Suprapubic skin (tissue), 4 donors: ENCODE measurements at places on chromosomes 2 and 18. TPM values are rescaled to one million over a fixed set of nuclear protein-coding genes. Genes with fewer than 3 reads are reported as not detected.
A peak's percentile ranks its signal among the peaks of the same experiment; 100 is the strongest.

DNA sequence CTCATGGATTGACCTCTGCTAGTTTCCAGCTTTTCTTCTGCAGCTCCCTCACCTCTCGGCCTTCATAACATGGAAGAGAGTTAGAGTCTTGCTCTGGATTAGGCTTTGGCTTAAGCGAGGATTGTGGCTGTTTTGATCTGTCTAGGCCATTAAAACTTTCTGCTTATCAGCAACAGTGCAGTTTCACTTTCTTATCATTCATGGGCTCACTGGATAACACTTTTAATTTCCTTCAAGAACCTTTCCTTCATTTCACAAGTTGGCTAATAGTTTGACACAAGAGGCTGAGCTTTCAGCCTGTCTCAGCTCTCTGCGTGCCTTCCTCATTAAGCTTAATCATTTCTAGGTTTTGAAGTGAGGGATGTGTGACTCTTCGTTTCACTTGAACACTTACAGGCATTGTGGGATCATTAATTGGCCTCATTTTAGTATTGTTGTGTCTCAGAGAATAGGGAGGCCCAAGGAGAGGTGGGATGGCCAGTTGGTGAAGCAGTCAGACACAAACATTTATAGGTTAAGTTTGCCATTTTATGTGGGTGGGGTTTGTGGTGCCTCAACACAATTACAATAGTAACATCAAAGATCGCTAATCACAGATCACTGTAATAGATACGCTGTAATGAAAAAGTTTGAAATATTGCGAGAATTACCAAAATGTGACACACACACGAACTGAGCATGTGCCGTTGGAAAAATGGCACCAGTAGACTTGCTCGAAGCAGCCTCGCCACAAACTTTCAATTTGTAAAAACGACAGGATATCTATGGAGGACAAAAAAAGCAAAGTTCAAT is 129.3 kb downstream of the ZNF236 start:
- H3K4me3 ChIP-seq, result no peak overlapping the region
- no peaks in the 10 kb centered on the region for H3K4me1 ChIP-seq
- no peaks in the 10 kb centered on the region for H3K27me3 ChIP-seq
- H3K27ac ChIP-seq, result no peak overlapping the region
- peaks cover 39% of the 10 kb centered on the region for H3K36me3 ChIP-seq
- no peak for DNase-seq

The IL36A gene
- total RNA-seq, result not detected

DNA sequence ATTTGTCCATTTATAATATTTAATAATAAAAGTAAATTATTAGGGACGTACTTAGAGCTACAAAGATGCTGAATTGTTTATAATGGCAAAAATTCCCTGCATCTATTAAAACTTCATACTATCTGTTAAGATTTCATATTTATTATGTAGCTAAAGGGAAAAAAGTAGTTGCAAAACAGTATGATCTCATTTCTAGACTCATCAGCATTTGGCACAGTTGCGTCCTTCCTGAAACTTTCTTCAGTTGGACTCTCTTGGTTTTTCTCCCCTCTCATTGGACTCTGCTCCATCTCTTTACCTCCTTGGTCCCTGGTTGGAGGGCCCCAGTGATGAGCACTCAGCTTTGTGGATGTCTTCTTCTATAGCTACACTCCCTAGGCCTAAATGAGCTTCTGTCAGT is 99.6 kb downstream of the TMEM247 start:
- H3K36me3 ChIP-seq, result peaks cover 36% of the 10 kb centered on the region
- no peak overlapping the region for H3K4me3 ChIP-seq
- DNase-seq, result no peak
- peaks cover 11% of the 10 kb centered on the region for H3K4me1 ChIP-seq
- H3K27ac ChIP-seq, result no peak overlapping the region

GRCh38 chr2:216949700-216950413 is 90.0 kb upstream of the TNP1 start:
- H3K27ac ChIP-seq, result no peak overlapping the region
- H3K4me3 ChIP-seq, result no peak overlapping the region
- H3K27me3 ChIP-seq, result no peaks in the 10 kb centered on the region
- H3K4me1 ChIP-seq, result no peaks in the 10 kb centered on the region

The DSG1 gene
- total RNA-seq, result 1,682 TPM

The GREB1L gene
- total RNA-seq, result 7.6 TPM

DNA sequence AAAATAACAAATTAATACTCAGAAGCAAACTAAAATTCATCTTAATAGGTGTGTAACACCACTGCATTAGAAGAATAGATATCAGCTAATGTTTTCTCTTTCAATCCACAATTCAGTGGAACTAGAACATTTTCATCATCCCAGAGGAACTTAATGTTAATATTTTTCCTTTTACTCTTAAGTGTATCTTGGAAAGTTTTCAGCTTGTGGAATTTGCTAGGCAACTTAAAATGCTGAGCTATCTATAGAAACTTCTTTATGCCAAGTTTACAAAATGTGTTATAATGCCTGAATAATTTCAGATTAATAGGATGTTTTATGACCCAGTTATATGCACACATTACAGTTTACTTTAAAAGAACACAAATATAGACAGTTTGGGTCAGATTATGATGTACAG is 86.6 kb upstream of the FAM237A start:
- no peak for DNase-seq
- no peak overlapping the region for H3K4me3 ChIP-seq
- H3K27ac ChIP-seq, result no peak overlapping the region
- H3K36me3 ChIP-seq, result no peaks in the 10 kb centered on the region
- H3K27me3 ChIP-seq, result no peaks in the 10 kb centered on the region

The LGALSL gene
- total RNA-seq, result 74.2 TPM

DNA sequence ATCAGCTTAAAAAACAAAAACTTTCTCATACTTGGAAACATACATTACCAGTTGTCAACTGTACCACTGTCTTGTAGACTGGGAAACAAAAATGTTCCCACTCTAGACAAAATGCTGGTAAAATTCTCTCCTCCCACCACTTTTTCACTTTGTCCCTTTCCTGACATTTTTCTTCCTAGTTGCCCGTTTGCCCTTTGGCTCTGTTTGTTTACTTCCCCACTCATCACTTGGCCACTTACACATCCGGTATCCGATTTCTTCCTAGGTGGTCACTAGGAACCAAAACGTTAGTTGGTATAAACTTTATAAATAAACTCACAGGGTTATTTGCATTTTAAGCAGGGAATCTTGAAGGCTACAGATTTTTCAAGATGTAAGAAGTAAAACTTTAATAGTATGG is 84.9 kb downstream of the METTL4 start:
- H3K4me3 ChIP-seq, result no peak overlapping the region
- no peaks in the 10 kb centered on the region for H3K27me3 ChIP-seq
- no peaks in the 10 kb centered on the region for H3K36me3 ChIP-seq
- DNase-seq, result no peak

GRCh38 chr2:85999061-85999831 is 106.4 kb downstream of the POLR1A start:
- H3K27me3 ChIP-seq, result no peaks in the 10 kb centered on the region
- peak; percentile 46 for DNase-seq
- H3K36me3 ChIP-seq, result no peaks in the 10 kb centered on the region

The BMP10 gene
- not detected for total RNA-seq

GRCh38 chr18:48333563-48333962 is 75.6 kb downstream of the ZBTB7C start:
- no peaks in the 10 kb centered on the region for H3K36me3 ChIP-seq
- H3K4me3 ChIP-seq, result no peak overlapping the region
- DNase-seq, result no peak
- no peak overlapping the region for H3K27ac ChIP-seq
- no peaks in the 10 kb centered on the region for H3K27me3 ChIP-seq

The MEP1B gene
- not detected for total RNA-seq

The SLC23A3 gene
- total RNA-seq, result 12.6 TPM

DNA sequence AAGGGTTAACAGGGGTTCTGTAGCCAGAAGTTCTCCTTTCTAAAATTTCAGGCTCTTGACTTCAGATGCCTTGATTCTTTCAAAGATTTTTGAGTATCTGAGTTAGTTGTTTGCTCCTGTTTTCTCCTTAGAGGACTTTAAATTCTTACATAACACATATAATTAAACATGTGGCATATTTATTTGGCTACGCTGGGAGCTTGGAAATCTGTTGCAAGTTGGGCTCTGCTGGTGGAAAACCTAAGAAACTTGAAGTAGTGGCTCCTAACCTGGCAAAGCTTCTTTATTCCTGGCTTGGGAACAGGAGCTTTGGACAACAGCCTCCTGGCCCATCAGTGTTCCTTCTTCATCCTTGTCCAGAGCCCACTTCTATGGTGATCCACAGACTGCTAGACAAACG is 72.6 kb downstream of the VIT start:
- H3K27ac ChIP-seq, result no peak overlapping the region
- H3K36me3 ChIP-seq, result no peaks in the 10 kb centered on the region
- no peaks in the 10 kb centered on the region for H3K27me3 ChIP-seq
- H3K4me1 ChIP-seq, result no peaks in the 10 kb centered on the region
- DNase-seq, result no peak
- no peak overlapping the region for H3K4me3 ChIP-seq

- DNase-seq, result no peak
- no peaks in the 10 kb centered on the region for H3K4me1 ChIP-seq
- H3K36me3 ChIP-seq, result no peaks in the 10 kb centered on the region
- H3K4me3 ChIP-seq, result no peak overlapping the region
- H3K27ac ChIP-seq, result no peak overlapping the region
These were observed 30.7 kb downstream of the STON1 start for GRCh38 chr2:48560546-48561209.

DNA sequence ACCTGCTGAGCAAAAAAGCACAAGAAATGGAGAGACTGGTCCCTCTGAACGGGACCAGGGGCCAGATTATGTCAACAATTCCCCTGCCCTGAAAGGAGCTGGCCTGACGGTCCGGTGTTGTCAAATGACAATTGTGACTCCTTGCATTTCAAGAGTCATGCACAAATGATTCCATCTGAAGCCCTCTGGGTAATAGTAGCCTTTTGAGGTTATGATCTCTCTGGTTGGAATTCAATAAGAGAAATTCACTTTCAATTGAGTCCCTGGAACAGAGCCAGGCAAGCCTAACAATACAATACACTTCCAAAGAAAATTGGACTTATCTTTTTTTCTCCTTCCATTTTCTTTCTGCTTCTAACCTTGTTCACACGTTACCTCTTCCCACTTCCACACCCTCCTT is 116.9 kb downstream of the C1D start:
- H3K27me3 ChIP-seq, result no peaks in the 10 kb centered on the region
- no peak overlapping the region for H3K27ac ChIP-seq
- no peak for DNase-seq
- no peaks in the 10 kb centered on the region for H3K36me3 ChIP-seq

DNA sequence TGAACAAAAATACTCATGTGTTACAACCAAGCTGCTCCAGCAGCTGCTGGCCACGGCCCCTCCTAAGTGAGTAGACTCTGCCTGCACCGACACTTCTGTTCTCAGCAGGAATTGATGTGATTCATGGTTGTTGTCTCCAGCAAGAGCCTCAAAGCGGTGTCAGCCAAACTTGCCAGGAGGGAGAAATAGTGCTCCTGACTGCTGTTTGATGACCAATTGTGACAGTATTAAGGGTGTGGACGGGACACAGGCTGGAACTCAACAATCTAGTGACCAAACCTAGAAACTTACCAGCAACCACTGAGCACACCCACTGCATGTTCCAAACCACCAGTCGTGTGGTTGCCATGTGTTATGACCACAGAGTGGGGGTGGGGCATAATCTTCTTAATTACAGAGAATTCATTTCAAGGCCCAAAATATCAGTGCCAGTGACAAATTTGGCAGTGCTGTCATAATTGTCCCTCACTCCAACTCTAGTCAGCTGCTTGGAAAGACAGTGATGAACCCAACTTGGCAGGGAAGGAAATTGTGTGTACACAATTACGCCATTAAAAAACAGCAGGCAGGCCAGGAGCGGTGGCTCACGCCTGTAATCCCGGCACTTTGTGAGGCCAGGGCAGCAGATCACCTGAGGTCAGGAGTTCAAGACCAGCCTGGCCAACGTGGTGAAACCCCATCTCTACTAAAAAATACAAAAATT is 30.4 kb downstream of the FBLN7 start:
- H3K27ac ChIP-seq, result no peak overlapping the region
- no peak overlapping the region for H3K4me3 ChIP-seq
- peak; percentile 76 for DNase-seq

The UPP2 gene
- not detected for total RNA-seq

DNA sequence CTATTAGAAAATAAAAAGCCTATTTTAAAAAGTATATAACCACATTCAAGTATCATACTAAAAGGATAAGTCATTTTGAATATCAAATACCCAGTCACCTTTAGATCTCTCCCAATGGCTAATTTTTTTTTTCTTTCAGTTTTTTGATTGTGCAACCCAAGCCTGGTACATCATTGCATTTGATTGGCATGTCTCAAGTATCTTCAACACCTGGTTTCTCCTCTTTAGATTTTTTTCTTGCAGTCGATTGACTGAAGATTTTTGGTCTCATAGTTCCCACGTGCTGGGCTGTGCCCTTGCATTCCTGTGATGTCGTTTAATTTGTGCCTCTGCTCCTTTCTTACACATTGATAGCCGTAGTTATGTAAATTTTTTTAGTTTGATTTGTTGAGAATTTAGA is 40.7 kb downstream of the ATIC start:
- H3K4me1 ChIP-seq, result no peaks in the 10 kb centered on the region
- H3K36me3 ChIP-seq, result peaks cover 34% of the 10 kb centered on the region
- H3K27me3 ChIP-seq, result no peaks in the 10 kb centered on the region
- H3K27ac ChIP-seq, result no peak overlapping the region
- no peak for DNase-seq

GRCh38 chr2:219744600-219744999 is 117.2 kb downstream of the SLC4A3 start:
- DNase-seq, result no peak
- no peak overlapping the region for H3K27ac ChIP-seq
- H3K4me1 ChIP-seq, result no peaks in the 10 kb centered on the region

The CYBRD1 gene
- 218 TPM for total RNA-seq

DNA sequence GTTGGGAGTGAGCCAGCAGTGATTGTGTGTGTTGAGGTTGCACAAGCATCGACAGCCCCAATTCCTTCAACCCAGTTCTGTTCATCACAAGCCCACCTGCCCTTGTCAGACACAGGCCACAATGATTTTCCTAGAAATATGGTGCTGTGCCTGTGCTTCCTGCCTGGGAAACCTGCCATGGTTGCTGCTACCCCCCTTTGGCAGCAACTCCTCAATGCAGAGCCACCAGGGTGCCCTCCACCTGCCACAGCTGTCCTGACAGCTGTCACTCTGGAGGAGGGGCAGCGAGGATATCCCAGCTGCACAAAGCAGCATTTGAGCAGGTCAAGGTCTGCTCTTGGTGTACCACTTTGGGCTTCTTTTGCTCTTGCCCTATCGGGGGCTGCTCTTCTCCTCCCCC is 27.1 kb downstream of the SMIM21 start:
- H3K4me1 ChIP-seq, result no peaks in the 10 kb centered on the region
- DNase-seq, result no peak
- H3K36me3 ChIP-seq, result no peaks in the 10 kb centered on the region
- H3K4me3 ChIP-seq, result no peak overlapping the region

GRCh38 chr2:195124391-195125079 is 532.5 kb upstream of the SLC39A10 start:
- H3K36me3 ChIP-seq, result no peaks in the 10 kb centered on the region
- no peaks in the 10 kb centered on the region for H3K4me1 ChIP-seq
- H3K4me3 ChIP-seq, result no peak overlapping the region
- DNase-seq, result no peak
- H3K27me3 ChIP-seq, result no peaks in the 10 kb centered on the region
- H3K27ac ChIP-seq, result no peak overlapping the region

The SERPINE2 gene
- total RNA-seq, result 10.9 TPM
